CD4-positive, alpha-beta T cell treated with Interleukin-4 for 1 hour (primary cell): ENCODE measurements at places on chromosomes 3 and 15.
A peak's percentile ranks its signal among the peaks of the same experiment; 100 is the strongest.

DNA sequence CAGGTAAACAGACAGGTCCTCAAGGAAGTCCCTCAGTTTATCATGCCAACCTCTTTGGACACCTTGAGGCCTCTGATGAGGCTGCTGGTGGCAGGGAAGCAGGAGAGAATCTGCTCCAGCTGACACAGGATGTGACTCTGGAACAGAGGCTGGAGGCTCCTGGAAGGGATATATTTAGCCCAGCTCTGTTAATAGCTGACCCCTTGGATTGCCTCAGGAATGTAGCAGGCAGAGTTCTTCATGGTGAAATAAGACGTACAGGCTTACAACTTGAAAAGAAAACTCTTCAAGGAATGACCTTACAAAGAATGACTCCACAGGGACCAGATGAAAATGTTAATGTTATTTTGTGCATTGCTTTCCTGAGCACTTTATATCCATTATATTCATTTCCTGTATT, 90.5 kb downstream of the AQP9 start:
- no peak for DNase-seq

GRCh38 chr15:67193223-67193990, 61.1 kb downstream of the AAGAB start:
- DNase-seq = no peak

DNA sequence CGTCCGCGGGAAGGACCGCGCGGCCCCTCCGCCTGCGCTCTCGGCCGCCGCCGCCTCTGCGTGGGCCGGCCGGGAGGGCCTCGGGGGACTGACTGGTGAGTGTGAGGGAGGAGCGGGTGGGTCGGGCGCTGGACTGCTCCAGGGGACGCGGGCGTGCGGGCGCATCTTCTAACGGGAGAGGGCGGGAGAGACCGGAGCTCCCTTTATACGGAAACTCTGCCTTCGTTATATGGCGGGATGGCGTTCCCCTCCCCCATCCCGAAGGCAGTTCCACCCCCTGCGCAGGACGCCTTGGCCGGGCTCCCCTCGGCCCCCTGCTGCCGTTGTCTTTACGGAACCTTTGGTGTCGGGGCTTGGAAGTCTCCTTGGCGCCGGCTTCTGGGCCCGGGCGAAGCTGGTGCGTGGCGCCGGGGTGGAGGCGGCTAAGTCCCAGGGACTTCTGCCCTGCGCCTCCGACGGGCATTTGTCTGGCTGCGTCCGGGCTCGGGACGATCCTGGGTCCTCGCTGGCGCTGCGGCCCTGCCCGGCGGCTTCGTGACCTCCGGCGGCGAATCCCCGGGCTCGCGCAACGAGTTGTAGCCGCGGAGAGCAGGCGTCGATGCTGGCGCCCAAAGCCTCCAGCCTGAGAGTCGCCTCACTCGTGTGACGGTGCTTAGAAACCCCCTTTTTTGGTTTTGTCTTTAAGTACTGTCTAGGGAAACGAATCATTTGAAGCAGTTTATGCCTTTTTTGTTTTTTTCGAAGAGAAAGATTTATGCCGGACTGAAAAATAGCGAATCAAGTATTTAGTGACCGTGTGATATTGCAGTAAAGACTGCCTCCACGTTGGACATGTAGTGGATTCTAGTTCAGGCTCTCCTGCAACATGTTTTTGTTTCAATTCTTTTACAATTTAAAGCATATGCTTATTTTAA, 623 bp downstream of the ZNF639 start:
- peak; percentile 62 for DNase-seq

DNA sequence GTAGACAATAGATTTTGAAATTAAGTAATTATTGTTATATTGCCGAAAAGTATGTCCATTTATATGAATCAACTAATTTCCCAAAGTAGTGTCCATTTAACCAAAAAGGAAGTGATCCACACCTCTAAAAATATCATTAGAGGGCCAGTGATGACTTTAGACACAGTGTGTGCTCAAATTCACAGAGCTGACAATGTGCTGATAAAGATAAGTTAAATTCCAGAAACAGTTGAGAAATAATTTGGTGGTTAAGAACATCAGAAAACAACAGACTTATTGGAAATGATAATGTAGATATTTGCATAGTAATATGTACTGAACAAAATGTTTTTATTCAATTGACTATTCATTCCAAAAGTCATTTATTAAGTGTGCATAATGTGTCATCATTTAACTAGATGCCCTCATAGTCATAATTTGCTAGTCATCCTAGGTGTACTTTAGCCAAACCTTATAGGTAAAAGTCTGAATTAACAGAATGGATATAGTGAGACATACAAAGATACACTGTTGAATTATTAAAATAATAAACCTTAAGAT, 230.2 kb upstream of the ADAMTS9 start:
- no peak for DNase-seq

GRCh38 chr3:189883113-189883753, 237.5 kb downstream of the P3H2 start:
- no peak for DNase-seq

DNA sequence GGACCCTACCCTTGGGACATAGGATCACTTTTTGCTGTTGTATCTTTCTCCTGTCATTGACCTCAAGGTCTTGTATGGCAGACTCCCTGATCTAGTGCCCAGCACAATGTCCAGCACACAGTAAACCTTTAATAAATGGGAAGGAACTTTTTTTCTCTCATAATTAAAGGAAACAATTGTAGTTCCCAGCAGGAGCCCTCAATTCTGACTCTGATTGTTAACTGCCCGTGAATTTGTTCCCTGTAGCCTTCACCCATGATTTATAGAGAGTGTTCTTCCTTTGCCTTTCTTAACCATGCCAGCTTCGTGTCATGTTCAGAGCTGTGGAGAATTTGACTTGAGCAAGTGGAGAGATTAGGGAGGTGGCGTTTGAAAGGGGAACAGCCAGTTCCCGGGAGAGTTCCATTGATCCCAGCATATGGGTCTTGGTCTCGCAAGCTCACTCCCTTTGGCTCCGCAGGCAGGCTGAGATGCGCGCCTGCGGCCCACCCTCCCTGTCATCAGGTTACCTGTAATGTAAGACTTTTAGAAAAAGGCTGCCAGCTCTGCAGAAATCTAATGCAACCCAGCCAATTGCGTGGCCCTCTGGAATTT, 182.6 kb downstream of the TP63 start:
- DNase-seq = no peak

- DNase-seq = no peak
Observed at GRCh38 chr15:69823223-69823907, 274.4 kb downstream of the TLE3 start.

GRCh38 chr3:146709969-146710368, 104.8 kb upstream of the PLSCR5 start:
- no peak for DNase-seq

- DNase-seq = peak; percentile 41
Observed at GRCh38 chr3:172516318-172517214, 6.7 kb downstream of the TNFSF10 start.

DNA sequence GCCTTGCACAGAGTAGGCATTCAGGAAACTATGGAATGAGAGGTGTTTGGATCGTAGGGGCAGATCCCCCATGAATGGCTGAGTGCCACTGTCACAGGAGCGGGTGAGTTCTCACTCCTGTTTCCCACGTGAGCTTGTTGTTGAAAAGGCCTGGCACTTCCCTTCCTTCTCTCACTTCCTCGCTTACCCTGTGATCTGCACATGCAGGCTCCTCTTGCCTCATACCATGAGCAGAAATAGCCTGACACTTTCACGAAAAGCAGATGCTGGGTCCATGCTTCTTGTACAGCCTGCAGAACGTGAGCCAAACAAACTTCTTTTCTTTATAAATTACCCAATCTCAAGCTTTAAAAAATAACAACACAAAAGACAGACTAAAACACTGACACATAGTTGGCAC, 55.4 kb downstream of the AGBL1 start:
- no peak for DNase-seq

DNA sequence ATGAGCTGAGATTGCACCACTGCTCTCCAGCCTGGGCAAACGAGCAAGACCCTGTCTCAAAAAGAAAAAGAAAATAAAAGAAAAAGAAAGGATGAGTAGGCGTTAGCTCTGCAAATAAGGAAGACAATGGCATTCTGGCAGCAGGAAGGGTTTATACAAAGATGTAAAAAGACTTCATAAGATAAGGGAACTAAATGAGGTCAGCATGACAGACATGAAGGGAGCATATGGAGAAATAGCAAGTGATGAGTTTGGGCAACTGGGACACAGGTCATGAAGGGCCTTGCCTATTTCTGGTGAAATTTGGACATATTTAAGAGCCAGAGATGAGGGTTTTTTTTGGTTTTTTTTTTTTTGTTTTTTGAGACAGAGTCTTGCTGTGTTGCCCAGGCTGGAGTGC, 24.5 kb downstream of the TMEM266 start:
- no peak for DNase-seq

GRCh38 chr3:99357131-99357530, 281.3 kb upstream of the COL8A1 start:
- no peak for DNase-seq

DNA sequence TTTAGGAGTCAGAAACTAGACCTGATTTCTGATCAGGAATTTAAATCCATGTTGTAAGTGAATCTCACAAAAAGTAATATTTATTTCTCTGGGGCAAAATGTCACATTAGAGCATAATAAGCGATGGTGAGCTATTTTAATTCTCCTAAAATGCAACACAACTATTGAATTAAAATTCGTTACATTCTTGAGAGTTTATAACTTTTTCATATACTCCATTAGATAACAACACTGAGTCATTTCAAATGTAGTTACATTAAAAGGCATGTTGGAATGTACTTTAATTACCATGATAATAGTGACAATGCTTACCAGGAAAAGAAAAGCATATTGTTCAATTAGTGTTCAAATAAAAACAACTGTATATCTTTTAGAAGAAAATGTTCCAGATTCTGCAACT, 116.9 kb downstream of the CADM2 start:
- DNase-seq = no peak

DNA sequence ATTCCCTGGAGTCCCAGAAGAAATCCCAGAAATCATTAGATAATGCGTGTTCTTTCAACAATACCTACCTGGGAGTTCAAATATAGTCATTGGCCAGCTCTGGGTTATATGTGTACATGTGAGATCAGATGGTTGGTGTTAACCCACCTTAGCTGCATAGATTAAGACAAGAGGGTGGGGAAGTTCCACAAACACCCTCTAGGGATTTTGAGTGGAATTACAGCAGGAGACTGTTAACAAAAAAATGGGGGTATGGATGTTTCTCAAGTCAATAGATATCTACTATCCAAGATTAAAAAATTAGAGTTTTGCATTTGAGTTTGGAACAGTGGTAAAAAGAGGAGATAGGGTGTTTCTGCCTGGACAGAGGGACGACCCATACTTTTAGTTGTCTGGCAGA, 282.5 kb upstream of the CNTN3 start:
- DNase-seq = no peak

- DNase-seq = no peak
Observed at GRCh38 chr3:47002171-47003055, 22.9 kb downstream of the NBEAL2 start.
